SK-N-SH (cell line): ENCODE measurements at places on chromosomes 16 and 17.
A peak's percentile ranks its signal among the peaks of the same experiment; 100 is the strongest.

- peak; percentile 49 for DNase-seq
Measured at GRCh38 chr17:63450551-63450950, 4.4 kb upstream of the CYB561 start.

GRCh38 chr16:81629034-81629802 is 149.9 kb upstream of the PLCG2 start:
- DNase-seq = no peak

DNA sequence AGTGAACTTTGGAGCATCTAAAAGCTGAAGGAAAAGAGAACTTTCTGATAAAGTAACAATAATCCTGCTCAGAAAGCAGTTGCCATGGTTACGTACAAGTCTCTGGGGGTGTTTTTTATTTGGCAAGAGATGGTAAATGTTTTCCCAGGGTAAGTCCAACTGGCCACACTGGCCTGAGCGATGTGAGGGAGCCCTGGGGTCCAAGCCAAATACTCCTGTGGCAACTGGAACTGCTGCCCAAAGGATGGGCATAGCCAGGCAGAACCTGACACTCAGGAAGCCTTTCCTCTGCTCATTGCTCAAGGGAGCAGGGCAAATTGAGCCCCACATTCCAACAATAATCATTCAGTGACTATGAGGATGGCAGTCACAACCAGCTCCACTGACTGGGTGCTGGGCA is 26.8 kb upstream of the WSCD1 start:
- no peak for DNase-seq

- DNase-seq = peak; percentile 97
Measured at GRCh38 chr17:76014100-76014924, 12.8 kb downstream of the EVPL start.

GRCh38 chr17:28839221-28839620 is 3.4 kb downstream of the FAM222B start:
- no peak for DNase-seq

DNA sequence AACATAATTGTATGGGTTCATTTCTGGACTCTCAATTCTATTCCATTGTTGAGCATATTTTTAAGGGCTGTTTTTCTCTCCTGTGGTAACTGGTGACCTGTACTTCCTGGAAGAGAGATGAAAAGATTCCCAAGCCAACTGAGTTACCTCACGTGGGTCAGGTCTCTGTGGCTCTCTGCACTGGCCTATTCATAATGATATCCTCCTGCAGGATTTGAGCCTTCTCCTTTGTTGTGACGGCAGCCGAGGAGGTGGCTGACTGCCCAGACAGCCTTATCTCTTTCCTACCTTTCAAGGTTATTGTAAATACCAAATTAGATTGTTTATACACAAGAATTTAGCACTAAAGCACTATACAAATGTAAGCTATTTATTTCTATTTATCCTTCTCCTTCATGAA is 2.7 kb upstream of the ACE start:
- no peak for DNase-seq

GRCh38 chr16:12740986-12741610 is 62.6 kb downstream of the CPPED1 start:
- DNase-seq = no peak

GRCh38 chr17:10754109-10754508 is 24.3 kb upstream of the TMEM220 start:
- DNase-seq = peak; percentile 65

DNA sequence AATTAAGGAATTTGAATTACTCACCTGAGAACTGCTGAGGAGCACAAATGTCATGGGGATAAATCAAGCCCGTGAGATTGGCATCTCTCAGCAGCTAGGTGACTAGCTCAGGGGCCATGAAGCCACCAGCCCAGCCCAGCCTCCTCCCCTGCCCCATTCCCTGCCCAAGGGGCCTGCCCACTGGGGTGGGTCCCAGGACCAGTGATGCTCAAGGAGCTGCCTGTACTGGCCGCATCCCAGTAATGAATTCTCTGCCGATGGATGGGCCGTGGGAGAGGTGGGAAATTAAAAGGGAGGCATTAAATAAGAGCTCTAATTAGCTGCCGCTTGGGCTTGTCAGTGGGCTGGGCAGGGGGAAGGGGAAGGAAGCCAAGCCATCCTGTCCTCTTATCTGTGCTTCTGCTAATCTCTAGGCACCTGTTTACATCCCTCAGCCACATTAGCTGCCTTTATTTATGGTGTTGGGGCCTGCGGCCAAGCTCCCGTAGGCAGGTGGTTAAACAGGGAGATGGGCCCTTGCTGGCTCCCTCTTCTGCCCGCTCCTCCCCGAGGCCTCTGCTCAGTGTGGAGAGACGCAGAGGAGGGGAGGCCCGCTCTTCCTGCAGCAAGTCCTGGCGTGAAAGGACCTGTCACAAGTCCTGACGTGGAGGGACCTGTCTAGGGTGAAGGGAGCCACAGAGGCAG is 48.8 kb downstream of the PIPOX start:
- no peak for DNase-seq

GRCh38 chr16:89192956-89193575 is 7.3 kb downstream of the SLC22A31 start:
- peak; percentile 88 for DNase-seq

DNA sequence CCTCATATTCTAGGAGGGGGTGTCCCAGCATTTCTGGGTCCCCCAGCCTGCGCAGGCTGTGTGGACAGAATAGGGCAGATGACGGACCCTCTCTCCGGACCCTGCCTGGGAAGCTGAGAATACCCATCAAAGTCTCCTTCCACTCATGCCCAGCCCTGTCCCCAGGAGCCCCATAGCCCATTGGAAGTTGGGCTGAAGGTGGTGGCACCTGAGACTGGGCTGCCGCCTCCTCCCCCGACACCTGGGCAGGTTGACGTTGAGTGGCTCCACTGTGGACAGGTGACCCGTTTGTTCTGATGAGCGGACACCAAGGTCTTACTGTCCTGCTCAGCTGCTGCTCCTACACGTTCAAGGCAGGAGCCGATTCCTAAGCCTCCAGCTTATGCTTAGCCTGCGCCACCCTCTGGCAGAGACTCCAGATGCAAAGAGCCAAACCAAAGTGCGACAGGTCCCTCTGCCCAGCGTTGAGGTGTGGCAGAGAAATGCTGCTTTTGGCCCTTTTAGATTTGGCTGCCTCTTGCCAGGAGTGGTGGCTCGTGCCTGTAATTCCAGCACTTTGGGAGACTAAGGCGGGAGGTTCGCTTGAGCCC is 11.6 kb downstream of the STH start:
- no peak for DNase-seq

GRCh38 chr17:42509841-42510240 is 26.2 kb upstream of the NAGLU start:
- no peak for DNase-seq

- DNase-seq = no peak
Measured at GRCh38 chr16:66578651-66579531, at the start of gene CMTM2. TSS of gene CMTM2 (plus strand) at chr16:66579463. CDS start at chr16:66579608, 145 bp downstream.

DNA sequence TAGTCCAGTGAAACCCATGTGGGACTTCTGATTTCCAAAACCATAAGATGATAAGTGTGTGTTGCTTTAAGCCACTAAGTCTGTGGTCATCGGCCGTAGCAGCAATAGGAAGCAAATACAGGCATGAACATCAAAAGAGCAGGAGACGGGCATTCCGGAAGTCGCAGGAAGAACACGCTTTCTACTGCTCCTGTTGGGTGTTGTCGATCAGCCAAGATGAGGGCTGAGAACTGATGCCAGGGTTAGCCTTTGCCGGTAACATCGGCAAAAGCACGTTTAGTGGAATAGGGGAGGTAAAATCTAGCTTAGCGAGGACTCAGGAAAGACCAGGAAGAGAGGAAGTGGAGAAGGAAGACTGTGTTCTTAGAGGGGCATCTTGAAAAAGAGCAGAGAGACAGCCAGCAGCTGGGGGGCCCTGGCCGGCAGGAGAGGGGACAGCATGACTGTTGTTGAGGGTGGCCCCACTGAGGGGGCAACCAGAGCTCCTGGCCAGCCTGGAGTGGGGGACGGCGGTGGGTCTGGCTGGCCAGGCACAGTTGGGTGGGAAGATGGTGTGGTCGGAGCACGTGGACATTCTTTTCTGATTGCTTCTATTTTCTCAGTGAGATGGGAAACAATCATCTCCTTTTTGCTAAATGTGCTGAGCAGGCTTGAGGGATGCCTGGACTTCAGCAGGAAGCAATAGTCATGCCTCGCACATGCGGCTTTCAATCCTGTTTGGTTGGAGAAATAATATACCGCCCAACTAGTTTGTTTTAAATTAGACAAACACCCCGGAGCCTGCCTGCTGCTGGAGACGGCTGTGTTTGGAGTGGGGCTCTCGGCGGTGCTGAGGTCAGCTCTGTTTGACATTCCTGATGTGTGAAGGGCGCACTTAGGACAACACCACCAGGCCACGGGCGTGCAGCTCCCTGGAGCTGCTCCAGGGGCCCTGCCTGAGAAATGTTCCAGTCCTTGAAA is 109.9 kb downstream of the METRNL start:
- DNase-seq = no peak

DNA sequence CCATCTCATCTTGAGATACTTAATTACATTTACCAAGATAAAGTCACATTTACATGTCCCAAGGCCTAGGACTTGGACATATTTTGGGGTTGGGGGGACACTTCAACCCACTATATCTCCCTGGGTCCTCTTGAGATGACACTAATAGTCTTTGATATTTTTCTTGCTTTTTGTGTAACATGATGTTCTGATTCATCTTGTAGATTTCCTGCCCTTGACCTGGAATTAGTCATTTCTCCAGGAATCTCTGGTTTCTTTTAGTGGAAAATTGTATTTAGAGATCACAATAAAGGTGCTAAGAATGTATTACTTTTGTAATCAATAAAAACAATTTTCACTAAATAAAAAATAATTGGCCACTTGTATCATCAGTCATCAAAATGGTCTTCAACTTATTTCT is 157.3 kb downstream of the VPS53 start:
- DNase-seq = no peak

- no peak for DNase-seq
Measured at GRCh38 chr16:9177861-9178260, 86.4 kb downstream of the HAPSTR1 start.

DNA sequence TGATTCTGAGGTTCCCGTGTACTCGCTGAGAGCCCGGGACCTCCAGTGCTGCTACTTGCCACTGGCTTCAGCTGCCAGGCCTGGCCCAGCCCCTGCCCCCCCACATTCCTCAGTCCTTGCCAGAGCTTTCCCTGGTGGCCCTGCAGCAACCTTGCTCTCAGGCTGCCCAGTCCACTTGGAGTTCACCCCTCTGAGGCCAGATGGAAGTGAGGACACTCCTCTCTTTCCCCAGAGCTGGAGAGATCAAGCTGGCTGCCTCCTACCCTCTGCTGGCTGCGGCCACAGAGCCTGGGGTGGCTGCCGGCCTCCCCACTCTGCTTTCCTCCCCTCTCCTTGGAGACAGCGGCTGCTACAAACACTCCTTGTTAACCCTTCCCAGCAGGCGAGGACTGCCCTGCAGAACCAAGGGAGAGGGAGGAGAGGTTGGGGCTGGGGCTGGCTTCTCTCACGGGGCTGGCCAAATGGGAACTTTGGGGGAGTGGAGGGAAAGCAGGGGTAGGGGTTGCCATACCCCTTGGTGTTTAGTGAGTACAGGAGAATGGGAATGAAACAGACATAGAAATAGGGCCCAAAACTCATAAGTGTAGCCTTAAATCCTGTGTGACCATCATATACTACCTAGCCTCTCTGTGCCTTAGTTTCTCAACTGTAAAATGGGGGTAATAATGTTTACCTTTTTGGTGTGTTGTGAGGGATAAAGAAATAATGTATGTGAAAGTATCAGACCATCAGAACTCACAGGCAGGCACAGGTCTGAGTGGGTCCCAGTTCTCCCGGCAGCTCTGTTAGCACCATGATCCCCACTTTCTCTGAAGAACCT is at the start of gene GAS2L2:
GAS2L2 (minus strand) TSS at position 295 of the 820 bp plus-strand sequence. CDS start 389 bp downstream, outside the sequence.
- DNase-seq = no peak

GRCh38 chr16:81060576-81061306 is 16.3 kb downstream of the C16orf46 start:
- no peak for DNase-seq

DNA sequence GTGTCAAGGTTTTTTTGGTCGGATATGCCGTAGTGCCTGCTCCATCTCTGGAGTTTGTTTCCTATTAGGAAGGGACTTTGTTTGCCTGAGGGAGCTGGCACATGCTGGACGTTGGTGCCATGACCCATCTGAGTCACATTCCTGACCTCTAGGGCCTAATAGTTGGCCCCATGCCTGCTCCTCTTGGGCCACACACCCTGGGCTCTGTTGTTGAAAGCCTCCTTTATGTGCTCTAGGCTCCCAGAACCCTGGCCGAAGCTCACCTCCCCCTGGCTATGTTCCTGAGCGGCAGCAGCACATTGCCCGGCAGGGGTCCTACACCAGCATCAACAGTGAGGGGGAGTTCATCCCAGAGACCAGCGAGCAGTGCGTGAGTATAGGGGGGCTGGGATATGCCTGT is 18.4 kb downstream of the LIMD2 start:
- no peak for DNase-seq
